Activated naive CD4-positive, alpha-beta T cell (primary cell): ENCODE measurements at places on chromosomes 5 and 9.

DNA sequence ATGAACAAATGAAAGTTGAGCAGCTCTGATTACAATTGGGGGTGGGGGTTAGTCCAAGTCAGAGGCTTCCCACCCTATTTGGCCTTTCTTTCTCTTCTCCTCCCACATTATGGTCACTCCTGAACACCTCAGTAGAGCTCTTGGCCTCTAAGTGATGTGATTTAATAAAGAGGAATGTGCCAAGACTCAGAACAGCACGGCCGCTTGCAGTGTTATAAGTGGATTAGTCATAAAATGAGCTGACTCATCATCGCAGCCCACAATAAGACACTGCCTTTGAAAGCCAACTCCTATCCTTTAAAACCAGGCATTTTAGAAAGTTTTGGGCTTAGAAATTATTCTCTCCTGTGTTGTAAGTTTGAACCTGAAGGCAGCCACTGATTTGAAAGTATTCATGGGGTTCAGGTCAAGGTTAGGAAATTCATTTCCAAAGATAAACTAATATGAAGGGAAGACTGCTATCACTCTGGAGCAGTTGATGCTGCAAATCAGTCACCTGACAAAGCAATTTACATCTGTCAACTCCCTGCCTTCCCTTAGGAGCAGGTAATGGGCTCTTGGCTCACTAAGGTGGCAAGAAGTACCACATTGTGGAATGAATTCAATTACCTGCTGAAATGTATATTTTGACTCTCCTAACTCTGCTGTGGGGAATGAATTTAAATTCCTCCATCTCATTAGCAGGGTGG is 283.6 kb upstream of the NMUR2 start:
- DNase-seq: no peak

DNA sequence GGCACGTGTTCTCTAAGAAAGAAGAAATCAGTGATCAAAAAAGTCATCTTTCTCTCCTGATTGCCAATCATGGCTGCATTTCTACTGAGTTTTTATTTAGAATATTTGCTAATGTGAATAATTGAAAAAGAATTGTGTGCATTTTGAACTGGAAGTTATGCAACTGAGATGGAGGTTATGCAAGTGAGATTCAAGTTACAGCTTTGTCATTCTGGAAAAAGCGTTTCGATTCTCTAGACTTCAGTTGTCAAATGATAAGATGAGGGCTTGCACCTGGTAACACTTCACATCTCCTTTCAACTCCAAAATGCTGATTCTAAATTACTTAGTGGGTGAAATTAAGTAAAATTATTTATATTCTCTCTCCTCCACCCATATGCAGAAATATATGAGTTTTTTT is 36.4 kb downstream of the C6 start:
- DNase-seq: no peak

GRCh38 chr5:41004931-41005330 is 66.2 kb downstream of the MROH2B start:
- DNase-seq: no peak

- no peak for DNase-seq
Observed at GRCh38 chr5:65125591-65126541, 355.9 kb downstream of the ADAMTS6 start.

DNA sequence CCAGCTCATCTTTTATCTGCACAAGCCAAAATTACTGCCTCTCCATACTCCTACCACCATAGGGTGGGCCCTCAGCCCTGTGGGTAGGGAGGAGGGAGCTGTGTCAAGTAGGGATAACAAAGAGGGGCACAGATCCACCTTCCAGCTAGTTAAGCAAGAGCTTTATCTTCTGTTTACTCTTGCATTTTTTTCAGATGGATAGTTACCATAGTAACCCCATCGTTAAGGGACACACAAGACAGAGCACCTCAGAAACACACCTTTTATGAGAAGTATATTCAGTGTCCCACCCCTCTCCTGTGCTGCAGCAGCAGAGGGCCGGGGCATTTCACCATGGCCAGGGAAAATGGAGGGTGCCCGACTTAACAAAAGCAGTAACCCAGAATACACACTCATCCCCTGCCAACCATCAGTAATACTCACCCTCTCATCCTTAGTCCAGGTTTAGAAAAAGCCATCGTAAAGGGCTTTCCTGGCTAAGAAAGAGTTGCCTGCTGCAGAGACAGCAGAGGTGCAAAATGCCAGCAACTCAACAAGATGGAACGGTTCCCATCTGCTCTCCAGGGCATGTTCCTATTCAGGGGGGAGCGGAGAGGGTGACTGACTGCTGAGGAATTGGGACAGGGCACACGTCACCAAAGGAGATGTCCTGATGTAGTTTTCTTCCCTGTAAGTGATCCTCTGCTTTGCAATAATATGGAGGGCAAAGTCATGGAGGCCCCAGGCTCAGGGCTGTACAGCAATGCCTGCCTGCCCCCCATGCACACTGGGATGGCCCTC is 25.1 kb downstream of the MACROH2A1 start:
- DNase-seq: no peak

GRCh38 chr9:77847626-77848025 is 184.0 kb downstream of the GNAQ start:
- DNase-seq: no peak

- no peak for DNase-seq
Observed at GRCh38 chr5:54692631-54693030, 175.1 kb downstream of the SNX18 start.

DNA sequence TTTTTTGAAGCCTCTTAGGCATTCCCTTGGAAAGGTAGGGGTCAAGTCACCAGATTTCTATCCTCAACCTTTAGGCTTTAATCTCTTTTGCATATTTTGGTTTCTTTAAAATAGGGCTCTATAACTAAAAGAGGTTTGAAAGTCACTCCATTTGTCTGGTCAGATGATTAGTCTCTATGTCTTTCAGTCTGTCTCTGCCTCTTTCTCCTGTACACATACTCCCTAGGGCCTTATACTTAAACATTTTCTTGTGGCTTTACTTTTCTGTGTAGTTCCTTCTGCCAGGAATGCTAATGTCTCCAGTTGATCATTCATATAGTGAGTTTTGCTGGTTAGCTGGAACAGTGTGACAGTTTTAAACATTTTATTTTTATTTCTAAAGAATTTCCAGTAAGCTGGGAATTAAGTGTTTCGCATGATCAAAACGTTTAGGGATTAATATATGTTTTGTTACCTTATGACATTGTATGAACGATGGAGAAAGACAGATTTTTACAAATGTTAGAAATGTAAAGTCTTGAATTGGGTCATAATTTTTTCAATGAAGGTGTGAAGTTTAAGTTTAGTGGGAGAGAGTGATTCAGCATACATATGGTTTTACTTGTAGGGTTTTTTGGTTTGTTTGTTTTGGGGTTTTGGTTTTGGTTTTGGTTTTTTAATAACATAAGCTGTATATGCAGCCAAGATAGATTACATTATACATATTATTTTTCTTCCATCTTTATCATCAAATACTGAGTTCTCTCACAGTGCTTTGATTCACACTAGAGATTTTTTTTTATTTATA is 90.6 kb downstream of the ZCCHC7 start:
- DNase-seq: no peak

GRCh38 chr5:117359895-117360294 is 785.3 kb upstream of the SEMA6A start:
- DNase-seq: no peak

DNA sequence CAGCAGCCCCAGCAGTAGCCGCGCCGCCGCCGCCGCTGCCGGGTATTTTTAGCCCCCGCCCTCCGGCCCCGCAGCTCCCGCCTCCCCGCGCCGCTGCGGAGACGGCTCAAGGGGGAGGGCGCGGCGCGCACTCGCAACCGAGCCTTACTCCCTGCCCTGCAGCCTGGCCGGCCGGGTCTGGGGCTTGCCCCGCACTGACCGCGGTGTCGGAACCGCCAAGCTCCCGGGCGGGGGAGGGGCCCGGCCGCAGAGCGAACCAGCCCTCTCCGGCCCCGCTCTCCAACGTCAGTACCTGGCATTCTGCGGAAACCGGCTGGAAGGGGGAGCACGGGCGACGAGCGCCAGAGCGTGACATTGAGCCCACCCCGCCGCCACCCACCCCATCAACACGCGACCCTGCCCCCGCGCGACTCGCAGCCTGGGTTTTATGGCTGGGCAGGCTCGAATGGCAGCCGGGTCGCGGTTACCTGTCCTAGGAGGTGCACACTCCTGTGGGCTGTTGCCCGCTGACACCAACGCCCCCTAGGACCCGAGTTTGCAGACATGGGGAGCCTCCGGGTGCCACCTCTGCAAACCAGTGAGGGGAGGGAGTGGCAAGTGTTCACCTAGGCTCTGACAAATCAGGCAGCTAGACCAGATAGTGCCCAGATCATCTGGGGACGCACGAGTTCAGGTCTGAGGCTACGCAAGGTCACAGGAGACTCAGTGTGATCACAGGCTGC is at the start of gene ACSL6:
ACSL6 (minus strand) TSS at position 37 of the 722 bp plus-strand sequence. CDS start 105 bp downstream, outside the sequence.
- peak; percentile 43 for DNase-seq

DNA sequence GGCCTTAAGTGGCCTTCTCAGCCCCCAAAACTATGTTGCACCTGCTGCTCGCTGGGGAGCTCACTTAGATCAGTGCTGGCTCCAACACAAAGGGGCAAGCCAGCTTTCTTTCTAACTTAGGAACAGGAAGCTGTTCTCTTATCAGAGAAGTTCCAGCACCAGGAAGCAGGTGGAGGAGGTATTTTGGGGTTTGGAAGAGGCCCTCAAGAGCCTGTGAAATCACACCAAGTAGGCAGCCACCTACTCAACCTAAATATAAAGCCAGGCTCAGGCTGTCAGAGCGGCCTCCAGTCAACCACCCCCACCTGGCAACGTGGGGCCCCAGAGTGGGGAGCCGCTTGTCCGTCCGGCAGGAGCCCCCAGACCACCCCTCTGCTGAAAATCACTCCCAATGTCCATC is 152.8 kb downstream of the OLFM1 start:
- no peak for DNase-seq

GRCh38 chr5:76930083-76930482 is 22.8 kb upstream of the CRHBP start:
- DNase-seq: no peak

- no peak for DNase-seq
Observed at GRCh38 chr5:78677777-78678668, 29.5 kb upstream of the LHFPL2 start.

- DNase-seq: no peak
Observed at GRCh38 chr9:124455820-124456219, 5.6 kb downstream of the ADGRD2 start.
